ENCODE measurements at places on chromosomes 7 and 10.

GRCh38 chr10:74755273-74755672, 71.1 kb upstream of the KAT6B start:
- no peak for DNase-seq

DNA sequence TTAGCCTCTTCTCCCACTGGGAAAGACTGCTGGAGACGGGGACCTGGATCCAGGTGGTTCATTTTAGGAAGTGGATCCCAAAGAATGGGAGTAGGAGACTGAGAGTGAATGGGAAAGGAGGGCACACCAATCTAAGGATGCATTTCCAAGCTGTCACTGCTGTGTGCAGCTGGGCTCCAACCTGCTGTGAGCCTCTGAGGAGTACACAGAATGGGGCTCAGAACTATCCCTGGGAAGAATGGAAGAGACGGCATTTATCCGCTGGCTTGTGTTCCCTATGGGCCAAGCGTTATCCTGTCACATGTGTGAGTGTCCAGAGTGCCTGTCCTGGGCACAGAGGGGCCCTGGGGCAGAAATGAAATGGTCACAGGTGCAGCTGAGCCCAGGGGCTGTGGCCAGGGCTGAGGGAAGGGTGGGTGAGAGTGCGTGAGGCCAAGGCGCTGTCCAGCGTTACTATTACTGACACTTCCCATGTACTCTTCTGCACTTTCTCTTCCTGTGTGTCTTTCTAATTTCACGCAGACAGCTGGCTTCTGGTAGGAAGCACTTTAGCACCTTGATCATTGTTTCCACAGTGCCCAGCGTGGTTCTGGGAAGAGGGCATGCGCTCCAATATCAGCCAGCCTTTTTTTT, 35.4 kb upstream of the PODXL start:
- DNase-seq = no peak

DNA sequence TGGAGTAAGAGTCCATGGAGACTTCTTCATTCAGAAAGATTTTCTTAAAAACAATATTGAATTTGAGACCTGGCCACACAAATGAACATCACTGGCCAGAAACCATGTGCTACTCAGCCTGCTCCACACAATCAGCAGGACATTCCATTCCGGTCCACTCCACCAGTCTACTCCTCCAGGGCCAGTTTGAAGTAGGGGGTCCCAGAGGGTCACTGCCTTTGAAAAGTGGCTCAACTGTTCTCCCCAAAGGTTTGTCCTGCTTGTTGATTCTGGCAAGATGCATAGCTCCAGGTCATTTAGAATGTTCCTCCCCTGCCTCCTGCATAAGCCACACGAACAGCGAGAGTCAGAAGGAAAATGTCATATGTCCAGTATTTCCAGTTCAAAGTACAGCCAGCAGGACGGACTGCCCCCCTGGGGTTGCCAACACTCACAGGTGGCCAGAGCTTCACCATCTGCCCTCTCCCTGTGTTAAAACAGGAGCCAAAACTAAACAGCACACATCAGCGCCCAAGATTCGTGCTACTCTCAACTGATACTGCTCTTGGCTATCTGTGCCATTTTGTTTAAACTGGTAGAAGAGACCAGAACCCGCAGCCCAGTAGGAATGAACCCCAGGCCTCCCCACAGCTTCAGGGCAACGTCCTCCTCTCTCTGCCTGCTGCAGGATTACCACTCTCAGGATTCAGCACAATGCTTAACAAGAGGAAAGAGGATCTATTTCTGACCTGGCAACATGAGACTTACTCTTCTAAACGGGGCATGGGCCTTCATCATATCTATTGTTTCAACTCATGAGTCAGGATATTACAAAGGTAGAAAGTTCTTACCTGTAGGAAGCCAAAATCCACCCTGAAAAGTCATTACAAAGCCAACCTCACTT, 11.3 kb downstream of the GRB10 start:
- DNase-seq = no peak

GRCh38 chr10:63718006-63718405, 196.8 kb downstream of the REEP3 start:
- DNase-seq = no peak

- DNase-seq = no peak
Observed at GRCh38 chr10:49058463-49059255, 56.7 kb downstream of the VSTM4 start.

All from cortex of kidney (tissue), 1 donor.